Activated gamma-delta T cell (primary cell): ENCODE measurements at places on chromosomes 11 and 22.

DNA sequence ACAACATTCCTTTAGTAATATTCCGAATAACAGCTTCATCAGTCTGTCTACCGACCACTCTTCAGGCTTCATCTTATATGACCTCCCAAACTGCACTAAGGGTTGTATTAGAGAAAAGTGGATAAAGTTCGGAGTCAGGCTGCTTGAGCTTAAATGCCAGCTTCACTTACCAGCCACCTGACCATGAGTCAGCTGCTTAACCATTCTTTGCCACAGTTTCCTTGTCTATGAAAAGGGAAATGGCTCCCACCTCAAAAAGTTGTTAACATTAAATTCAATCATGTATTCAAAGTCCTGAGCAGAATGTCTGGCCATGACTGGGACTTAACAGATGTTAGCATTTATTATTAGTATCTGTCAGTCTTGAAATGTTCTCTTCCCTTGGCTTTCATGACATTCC is 20.9 kb downstream of the LIMK2 start:
- DNase-seq, result no peak

DNA sequence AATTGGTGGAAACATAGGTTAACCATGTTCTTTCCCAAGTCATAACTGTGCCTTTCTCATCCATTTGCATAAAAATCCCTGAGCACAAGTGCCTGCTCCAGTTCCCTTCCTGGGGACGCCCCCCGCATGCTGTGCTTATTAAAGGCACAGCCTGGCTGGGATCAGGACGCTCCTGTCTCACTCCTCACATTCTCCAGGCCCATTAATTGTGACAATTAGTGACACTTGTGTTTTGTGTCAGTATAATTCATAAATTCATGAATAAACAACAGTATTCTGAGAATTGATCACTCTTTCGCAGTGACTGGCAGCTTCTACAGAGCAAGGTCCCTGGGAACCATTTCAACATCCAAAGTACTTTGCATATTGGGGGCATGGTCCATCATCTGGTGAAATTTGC is 1354.4 kb downstream of the TBC1D22A start:
- no peak for DNase-seq

GRCh38 chr22:44019846-44020245 is 4.3 kb upstream of the PARVB start:
- DNase-seq, result no peak

- DNase-seq, result no peak
Observed at GRCh38 chr11:117907276-117908108, 21.7 kb downstream of the TMPRSS13 start.

GRCh38 chr11:28738549-28738948 is 630.4 kb downstream of the METTL15 start:
- DNase-seq, result no peak

DNA sequence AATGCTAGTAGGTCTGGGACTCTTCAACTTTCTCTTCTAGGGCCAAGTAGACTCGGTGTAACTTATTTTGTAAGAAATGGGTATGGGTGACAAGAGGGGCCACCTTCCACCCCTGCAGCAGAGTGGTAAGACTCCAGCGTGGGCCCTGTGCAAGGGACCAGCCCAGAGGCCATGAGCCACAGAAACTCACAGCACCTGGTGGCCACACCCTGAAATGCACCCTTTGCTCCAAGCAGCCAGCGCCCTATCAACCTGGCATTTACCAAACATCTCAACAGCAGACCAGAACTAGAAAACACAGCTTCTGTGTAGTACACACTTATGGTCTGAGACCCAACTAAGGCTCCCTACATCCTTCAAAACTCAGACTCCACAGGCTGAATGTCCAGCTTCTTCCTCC is 5.7 kb downstream of the CDCA5 start:
- DNase-seq, result no peak

DNA sequence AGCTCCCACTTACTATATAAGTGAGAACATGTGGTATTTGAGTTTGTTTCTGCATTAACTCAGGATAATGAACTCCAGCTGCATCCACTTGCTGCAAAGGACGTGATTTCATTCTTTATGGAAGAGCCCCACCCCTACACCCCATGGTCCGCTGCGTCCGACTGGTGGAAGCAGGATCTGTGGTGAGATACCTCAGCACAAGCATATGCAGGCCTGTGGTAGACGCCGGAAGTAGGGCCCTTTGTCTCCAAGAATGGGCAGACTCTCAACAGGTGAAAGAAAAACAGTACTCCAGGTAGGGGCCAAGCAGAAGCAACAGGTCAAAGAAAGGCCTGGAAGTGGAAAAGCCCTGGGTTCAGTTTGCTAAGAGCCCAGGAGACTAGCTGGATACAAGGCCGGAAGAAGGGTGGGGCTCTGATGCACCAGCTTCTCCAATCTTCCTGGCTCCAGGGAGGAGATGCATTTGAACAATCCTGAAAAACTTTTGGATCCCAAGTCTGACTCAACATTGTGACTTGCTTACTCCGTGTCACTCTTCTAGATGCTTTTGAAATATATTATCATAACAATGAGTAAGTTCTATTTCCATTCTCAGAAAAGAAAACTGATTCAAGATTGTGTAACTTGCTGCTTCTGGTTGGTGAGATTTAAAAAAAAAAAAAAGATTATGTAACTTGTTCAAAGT is 30.4 kb downstream of the NEAT1 start:
- DNase-seq, result no peak

DNA sequence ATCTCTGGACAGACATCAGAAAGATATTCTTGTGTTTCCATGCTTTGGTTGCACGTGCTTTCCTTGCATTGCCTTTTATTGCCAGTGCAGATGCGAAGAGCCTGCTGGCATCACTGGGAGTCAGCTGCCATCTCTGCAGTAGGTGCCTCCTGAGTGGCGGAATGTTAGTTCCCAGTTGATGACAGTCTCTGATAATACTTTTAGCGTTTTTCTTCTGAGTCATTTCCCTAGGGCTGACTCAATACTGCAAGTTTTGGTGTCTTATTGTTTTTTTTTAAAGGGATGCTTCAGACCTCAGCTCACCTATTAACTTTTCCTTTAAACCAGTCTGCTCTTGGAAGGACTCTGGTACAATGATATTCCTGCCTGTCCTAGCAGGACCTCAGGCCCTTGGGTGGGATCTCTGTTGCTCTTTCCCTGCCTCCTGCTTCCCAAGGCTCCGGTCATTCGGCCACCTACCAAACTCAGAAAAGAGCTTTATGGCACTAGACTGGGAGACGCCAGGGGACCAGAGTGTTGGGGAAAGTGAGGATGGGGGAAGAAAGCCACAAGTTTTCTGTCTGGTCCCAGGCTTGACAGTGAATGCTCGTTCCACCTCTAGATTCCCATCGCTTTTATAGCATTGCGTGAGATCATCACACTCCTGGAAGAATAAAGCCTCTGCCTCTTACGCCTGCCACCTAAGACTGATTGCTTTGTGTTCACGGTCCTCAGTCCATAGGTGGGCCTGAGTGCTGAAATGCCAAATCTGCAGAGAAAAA is 308.7 kb downstream of the DDX10 start:
- no peak for DNase-seq

DNA sequence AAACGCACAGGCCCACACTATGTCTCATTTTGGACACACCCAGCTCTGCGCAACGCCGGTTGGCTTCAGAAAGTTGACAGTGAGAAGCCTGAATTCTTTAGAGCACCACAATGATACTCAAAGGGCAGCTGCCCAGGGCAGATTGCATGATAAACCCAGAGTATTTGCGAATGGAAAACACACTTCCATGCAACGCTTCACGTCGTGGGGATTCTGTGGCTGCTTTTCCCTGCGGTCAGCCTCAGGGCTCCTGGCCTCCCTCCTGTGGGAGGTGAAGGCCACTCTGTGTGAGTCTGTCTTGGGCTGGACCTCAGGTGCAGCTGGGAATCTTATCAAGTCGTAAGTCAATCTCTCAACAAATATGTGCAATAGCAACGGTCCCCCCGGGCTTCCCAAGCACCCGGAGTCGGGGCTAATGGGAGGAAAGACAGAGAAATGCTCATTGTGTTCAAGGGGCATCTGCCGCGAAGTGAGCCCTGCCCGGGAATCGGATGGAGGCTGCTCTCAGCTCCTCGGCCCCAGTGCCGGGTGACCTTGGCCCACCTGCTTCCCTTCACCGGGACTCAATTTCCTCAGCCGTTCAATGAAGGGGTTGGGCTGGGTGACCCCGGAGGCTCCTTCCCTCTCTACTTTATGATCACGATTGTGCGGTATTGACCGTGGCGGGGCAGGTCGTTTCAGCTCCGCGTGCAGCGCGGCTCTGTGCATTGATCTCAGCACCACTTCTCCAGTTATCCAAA is 623.6 kb downstream of the BRD1 start:
- DNase-seq, result no peak
